Effector memory CD8-positive, alpha-beta T cell (primary cell): ENCODE measurements at places on chromosomes 2 and 18.
A peak's percentile ranks its signal among the peaks of the same experiment; 100 is the strongest.

DNA sequence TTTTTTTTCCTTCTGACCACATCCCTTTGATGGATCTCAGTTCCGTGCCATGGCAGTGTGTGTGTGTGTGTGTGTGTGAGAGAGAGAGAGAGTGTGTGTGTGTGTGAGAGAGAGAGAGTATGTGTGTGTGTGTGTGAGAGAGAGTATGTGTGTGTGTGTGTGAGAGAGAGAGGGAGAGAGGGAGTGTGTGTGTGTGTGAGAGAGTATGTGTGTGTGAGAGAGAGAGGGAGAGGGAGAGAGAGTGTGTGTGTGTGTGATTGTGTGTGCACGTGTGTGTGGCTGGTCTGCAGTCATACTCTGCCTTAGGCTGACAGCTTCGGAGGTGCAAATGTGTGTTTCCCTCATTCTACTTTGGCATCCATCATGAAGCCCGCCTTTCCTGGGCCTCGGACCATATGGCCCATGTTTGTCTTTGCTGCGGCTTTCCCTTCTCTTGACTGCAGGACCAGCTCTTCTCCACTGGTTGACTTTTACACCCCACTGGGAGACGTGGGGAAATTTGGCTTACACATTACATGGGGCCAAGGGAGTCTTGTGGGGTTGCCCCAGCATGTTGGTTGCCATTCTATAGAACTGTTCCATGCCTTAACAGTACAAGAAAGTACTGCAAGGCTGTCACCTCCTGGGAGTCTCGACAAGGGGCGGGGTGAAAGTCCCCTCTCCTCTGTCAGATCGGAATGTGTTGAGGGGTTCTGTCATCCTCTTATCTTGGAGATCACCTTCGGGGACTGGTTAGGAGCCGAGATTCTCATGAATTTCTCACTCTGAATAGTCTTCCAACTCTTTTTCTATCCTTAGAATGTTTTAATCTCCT, 21.6 kb downstream of the TSN start:
- DNase-seq = no peak

DNA sequence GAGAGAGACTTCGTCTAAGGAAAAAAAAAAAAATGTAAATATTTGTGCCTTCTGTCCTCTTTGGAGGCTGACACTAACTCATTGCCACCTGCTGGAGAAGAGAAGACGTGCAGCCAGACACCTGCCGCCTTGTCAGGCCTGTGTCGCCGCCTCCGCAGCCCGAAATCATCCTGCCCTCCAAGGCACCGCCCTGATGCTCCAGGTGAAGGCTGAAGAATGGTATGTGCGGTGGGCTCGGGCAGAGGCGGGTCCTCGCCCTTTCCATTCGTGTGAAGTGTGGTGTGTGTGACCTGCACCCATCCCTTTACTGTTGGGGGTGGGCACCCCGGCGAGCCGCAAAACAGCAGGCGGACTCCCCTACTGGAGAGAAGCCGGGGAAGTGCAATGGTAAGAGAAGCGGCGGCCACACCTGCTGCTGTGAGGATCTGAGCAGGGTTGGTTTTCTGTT, 60.4 kb downstream of the FAM161A start:
- peak; percentile 75 for DNase-seq

DNA sequence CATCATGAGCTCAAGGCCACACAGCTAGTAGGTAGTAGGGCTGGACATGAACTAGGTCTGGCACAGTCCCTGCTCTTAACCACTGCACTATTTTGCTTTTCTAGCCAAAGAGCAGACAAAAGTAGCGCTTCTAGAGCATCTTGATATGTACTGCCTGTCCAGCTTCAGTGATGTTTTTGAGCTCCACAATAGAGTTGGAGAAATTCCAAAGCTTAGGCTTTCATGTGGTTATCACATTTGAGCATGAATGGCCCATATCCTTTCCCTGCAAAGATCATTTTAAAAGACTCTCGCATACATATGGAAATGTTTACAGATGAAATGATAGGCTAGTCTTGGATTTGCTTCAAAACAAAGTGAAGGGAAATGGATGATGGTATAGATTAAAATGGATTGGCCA, 128.7 kb downstream of the MAP3K20 start:
- DNase-seq = no peak

GRCh38 chr2:64605991-64606478, 47.7 kb downstream of the SERTAD2 start:
- DNase-seq = no peak

DNA sequence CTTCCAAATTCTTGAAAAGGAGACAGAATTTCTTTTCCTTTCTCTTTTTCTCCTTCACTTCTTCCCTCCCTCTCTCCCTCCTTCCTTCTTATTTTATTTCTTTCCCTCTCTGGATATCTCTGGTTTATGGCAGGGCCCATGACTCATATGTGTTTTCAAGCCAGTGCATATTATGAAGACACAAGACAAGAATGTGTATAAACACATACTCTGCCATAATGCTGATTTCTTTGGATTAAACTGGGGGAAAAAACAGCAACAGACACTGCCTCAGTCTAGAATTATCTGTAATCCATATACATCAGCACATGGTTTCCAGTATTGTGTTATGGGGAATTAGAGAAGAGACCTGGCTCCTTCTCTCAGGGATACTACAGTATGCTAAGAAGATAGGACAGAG, 82.8 kb upstream of the CPO start:
- no peak for DNase-seq

DNA sequence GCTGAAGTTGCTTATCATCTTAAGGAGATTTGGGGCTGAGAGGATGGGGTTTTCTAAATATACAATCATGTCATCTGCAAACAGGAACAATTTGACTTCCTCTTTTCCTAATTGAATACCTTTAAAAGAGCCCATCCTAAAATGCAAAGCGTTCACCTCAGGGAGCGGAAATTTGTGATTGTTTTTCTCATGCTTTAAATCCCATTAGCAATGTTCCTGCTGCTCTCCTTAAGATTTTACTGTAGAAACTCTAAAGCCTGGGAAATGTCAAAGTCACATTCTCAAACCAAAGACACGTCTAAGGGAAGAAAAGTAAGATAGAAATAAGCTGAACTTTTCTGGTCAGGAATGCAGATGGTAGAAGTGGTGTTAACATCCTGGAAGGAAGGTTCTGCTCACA, 285.8 kb upstream of the MAP2 start:
- no peak for DNase-seq

DNA sequence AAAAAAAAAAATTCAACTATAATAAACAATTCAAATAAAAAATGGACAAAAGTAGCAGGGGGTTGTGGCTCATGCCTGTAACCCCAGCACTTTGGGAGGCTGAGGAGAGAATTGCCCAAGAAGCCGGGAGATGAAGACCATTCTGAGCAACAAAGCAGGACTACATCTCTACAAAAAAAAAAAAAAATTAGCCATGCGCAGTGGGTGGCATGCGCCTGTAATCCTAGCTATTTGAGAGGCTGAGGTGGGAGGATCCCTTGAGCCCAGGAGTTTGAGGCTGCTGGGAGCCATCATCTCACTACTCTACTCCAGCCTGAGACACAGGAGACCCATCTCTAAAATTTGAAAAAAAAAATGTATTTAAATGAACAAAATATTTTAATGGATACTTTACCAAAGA, 4.4 kb upstream of the CACNB4 start:
- no peak for DNase-seq

DNA sequence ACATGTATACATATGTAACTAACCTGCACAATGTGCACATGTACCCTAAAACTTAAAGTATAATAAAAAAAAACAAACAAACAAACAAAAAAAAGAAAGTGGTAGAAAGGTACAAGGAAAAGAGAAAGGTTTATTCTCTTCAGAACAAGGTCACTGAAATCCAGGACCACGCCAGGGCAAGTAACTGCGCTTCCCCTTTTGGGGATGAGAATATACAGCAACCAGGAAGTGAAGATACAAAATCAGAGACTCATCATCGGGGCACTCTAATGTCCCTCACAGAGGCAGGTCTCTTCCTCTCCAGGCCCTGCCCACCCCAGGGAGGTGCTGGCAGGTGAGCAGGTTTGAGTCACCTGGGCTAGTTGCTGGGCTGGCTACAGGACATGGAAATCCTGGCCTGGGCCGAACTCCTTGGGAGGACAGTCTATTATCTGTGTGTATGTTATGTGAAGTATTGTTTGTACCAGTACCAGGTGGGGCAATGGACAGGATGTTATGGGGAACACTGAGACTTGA, 100.4 kb upstream of the GPR45 start:
- no peak for DNase-seq

- DNase-seq = no peak
These were observed 207.1 kb upstream of the SMAD2 start for GRCh38 chr18:48137374-48138081.

DNA sequence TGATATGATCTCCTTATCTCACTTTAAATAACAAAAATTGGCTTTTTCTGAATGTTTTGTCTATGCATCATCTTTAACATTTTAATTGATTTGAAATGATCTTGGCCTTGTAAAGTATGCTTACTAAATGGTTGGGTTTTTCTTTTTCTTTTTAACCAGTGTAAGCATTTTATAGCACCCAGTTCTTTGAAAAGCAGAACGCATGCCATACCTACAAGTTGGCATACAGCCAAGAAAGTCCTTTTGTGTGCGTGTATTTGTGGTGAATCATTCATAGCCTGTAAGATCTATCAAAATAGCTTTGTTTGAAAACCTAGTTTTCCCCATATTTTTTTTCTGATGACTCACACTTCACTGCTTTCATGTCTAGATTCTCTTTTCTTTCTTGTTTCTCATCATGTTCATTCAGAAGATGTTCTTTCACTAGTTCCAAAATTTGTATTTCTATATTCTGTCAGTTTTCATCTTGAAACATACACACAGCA, 4.1 kb upstream of the VRK2 start:
- DNase-seq = no peak

DNA sequence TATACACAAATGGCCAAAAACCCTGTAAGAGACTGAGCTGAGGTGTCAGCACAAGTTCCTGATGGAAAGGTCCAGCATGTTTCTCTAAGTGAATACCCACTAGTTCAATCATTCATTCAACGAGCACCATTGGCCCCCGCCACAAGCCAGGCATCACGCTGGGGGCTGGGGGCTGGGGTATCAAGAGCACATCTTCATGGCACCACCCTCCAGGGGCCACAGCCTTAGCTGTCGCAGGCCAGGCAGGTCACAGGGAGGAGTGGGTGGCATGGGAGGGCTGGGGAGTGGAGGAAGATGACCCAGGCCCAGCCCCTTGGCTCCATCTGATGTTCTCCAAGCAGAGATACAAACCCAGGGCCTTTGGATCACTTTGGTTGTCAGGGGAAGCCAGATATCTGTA, 97.9 kb downstream of the ACKR3 start:
- no peak for DNase-seq

- DNase-seq = no peak
These were observed 133.5 kb downstream of the TFCP2L1 start for GRCh38 chr2:121151311-121152109.

GRCh38 chr2:96463119-96463518, 42.0 kb downstream of the NEURL3 start:
- DNase-seq = no peak

DNA sequence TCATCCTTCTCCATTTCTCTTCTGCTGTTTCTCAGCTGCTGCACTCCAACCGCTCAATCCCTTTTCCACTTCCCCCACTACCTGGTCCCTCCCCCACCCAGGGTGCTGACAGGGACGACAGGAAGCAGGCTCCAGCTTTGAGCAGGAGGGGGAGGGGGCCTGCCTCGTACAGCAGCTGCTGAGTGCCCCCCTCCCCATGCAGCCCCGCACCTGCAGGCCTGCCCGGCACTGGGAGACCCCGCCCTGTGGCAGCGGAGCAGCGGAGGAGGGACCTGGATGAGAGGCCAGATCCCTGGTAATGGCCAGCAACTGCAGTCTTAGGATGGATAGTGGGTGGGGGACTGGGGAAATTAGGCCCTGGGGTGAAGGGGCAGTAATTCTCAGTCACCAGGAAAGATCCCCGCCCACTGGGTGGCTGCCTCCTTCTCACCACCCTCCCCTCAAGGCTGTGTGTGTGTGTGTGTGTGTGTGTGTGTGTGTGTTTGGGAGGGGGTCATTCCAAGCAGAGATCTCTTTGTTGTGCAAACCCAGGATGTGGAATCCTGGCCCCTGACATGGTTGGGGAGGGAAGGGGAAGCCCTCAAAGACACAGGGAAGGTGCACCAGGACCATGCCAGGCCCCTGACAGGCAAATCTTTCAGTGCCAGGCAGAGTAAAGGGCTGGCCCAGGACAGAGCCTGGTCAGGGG, 6.8 kb upstream of the CRYBA2 start:
- DNase-seq = no peak

DNA sequence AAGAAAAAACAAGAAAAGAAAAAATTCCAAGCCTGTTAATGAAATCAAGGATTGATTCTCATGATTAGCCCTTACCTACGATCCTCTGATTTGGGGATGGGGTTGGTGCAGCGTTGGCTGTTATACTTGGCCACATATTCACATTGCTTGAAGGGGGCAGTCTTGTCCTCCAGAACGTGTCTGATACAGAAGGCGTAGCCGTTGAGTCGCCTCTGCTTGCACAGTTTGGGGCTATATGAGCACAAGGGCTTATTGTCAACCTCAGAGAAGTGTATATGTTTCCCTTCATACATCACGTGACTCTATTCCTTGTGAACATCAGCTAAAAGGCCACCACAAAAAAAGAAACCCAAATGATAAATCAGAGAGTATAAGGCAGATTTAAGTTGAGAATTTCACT, 23.2 kb downstream of the INO80D start:
- no peak for DNase-seq

- DNase-seq = no peak
These were observed 411.6 kb downstream of the RND3 start for GRCh38 chr2:150075831-150076230.

- DNase-seq = no peak
These were observed 1.1 kb downstream of the COBLL1 start for GRCh38 chr2:164840458-164840929.

GRCh38 chr2:67663776-67664175, 266.6 kb downstream of the ETAA1 start:
- DNase-seq = no peak

GRCh38 chr2:212141499-212141898, 397.1 kb downstream of the ERBB4 start:
- no peak for DNase-seq

DNA sequence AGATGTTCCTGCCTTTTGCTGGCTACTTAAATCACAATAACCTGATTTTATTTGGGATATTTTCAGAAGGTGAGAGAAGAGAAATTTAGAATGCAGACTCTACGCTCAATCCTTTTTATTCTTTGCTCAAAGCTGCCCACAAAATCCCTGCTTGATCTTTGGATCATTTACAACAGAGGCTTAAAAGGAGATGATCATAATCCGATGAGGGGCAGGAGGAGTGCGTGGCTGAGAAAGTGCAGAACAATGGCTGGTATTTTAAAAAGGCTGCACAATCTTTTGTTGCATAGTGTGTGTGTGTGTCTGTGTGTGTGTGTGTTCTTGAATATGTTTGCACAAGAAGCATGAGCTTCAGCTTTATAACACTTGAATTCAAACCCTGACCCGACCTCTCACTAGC, 256.3 kb upstream of the MYT1L start:
- no peak for DNase-seq
